ENCODE measurements at places on chromosomes 2 and 18.

GRCh38 chr2:149400997-149401396 is 70.6 kb downstream of the LYPD6 start:
- DNase-seq, result no peak

- no peak for DNase-seq
Measured at GRCh38 chr18:42929857-42930256, 185.6 kb downstream of the RIT2 start.

DNA sequence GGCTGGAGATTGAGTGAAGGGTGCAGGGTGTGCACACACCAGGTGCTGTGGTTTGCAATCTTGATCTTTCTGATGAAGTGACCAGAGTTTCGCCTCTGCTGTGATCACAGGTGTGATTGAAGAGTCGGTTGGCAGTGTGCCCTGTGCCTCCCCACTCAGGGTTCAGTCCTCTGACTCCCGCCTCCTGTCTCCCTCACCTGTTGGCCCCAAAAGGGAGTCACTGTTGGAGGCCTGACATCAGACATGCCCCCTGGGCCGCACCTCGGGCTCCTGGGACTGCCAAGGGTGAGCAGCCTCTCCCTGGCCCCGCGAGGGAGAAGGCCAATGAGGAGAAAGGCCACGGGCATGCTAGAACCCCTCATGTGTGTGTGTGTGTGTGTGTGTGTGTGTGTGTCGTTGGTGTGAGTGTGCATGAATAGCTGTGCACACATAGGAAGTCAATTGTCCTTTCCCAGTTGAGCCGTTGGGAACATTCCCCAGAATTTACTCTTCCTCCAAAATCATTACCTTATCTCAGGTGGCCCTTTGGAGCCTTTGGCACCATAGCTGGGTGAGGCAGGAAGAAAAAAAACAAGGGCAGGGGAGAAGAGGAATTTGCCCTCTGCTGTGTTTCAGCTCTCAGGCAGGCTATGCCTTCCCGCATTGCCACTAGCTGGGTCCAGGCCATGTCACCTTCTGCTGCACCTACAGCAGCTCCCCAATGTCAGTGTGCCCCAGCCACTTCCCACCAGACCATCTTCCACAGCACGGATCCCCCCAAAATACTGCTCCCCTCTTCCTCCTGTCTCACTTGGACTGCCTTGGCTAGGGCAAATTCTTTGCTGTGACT is 78.1 kb upstream of the LAPTM4A start:
- no peak for DNase-seq

GRCh38 chr2:28117104-28117596 is 226.6 kb downstream of the BABAM2 start:
- no peak for DNase-seq

DNA sequence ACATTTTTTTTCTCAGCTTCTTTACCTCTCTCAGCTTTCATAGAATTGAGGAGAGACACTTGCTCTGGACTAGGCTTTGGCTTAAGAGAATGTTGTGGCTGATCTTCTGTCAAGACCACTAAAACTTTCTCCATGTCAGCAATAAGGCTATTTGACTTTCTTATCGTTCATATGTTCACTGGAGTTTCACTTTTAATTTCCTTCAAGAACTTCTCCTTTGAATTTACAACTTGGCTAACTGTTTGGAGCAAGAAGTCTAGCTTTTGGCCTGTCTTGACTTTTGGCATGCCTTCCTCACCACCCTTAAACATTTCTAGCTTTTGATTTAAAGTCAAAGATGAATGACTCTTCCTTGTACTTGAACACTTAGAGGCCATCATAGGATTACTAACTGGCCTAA is 104.4 kb upstream of the SLC39A10 start:
- no peak for DNase-seq

Measured in NCI-H1048 (cell line).